ENCODE measurements at places on chromosomes 6 and 20.
A peak's percentile ranks its signal among the peaks of the same experiment; 100 is the strongest.

DNA sequence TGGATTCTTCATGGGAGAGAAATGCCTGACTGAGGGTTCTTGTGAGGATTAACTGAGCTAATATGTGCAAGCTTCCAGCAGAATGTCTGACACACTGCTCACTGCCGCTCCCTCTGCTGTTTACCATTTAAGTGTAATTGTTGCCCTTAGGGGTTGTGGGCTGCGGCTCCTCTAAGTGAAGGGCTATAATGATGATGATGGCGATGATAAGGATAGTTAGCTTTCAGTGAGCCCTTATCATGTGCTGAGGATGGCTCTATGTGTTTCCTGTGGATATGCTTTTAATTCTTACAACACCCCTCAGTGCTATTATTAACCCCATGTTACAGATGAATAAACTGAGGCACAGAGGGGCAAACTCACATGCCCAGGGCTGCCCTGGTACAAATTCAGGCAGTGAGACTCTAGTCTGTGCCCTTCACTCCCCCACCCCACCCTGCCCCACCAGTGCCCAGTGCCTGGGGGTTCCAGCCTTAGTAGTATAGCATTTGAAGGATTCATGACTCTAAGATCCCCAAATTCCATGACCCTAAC lies 33.4 kb downstream of the TGM2 start:
- no peak for DNase-seq

DNA sequence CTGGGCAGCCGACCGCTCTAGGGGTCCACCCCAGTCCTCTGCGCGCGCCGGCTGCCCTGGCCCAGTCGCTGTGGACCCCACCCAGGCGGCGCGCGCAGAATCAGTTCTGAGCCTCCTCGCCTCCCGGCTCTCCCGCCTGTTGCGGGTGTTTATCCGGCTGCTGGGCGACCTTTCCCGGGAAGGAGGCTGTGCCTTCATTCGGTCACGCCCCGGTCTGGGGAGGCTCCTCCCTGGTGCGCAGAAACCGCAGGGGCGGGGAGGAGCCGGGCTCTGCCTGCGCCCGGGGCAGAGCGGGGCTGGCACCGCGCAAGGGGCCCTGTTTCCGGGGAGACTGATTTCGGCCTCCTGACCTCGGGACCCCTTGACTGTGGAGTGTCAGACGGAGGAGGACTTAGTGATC lies 80.8 kb upstream of the EYS start:
- no peak for DNase-seq

DNA sequence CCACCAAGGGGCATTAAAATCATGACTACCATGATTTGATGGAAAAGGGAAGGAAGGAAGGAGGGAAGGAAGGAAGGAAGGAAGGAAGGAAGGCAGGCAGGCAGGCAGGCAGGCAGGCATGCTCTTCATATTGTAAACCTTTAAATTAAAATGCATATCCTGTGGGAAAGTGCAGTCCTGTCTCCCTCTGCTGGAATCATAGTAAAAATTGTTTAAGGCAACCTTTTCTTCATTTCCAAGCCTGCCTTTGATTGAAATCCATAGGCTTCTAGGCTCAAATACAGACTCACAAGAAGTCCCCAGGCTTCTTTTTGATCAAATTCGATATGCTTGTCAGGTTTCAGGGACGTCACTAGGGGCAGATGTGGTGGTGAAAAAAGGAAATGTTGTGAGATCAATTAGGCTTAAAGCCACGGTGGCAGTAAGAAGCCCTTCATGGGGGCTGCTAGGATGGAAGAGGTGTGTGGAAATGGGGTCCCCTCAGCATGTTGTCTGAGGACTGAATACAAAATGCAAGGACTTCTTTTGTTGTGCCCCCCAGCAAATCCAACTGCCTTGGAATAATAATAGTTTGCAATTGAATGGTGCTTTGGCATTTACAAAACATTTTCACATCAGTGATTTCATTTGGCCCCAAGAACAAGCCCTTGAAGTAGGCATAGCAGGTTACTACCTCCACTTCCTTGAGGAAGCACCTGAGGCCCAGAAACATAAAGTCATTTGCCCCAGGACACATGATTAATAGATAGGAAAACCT lies 25.6 kb upstream of the GABRR1 start:
- no peak for DNase-seq

DNA sequence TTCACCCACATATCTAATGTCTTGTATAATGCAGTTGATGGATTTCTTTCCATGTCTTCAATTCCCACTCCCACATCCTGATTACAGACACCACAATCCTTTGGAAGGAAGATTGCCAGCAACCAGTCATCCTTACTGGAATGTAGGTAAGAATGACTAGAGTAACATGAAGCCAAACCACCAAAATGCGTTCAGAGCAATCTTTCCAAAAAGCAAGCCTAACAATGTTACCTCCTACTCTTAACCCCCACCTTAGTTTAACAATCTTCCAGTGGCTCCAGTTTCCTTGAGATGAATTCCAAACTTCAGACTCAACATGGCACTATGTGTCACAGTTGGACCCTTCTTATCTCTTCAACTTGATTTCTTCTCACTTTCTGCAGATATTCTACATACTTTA lies 685.6 kb downstream of the DOK5 start:
- no peak for DNase-seq

GRCh38 chr20:48633620-48634257 lies 194.1 kb downstream of the PREX1 start:
- DNase-seq, result no peak

- no peak for DNase-seq
Observed at GRCh38 chr6:139027620-139028182, 844 bp upstream of the ABRACL start.

DNA sequence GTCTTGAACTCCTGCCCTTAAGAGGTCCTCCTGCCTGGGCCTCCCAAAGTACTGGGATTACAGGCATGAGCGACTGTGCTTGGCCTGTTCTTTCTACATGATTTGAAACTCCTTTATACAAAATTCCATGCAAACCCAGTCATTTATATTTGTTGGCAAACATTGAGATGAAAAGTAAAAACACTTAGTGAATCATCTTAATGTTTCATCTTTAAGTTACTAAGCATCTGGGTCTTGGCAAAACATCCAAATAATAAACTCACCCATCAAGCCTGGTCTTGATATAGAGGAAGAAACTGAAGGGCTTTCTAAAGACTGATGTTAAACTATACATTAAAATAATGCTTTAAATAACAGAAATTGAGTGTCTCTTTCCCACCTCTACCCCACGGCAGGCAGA lies 95.1 kb downstream of the FUT9 start:
- DNase-seq, result no peak

GRCh38 chr6:40349901-40350746 lies 237.0 kb downstream of the LRFN2 start:
- DNase-seq, result no peak

- DNase-seq, result no peak
Observed at GRCh38 chr20:43942201-43942590, 27.5 kb downstream of the TOX2 start.

- DNase-seq, result peak; percentile 82
Observed at GRCh38 chr20:50588034-50588736, 78.0 kb downstream of the PTPN1 start.

DNA sequence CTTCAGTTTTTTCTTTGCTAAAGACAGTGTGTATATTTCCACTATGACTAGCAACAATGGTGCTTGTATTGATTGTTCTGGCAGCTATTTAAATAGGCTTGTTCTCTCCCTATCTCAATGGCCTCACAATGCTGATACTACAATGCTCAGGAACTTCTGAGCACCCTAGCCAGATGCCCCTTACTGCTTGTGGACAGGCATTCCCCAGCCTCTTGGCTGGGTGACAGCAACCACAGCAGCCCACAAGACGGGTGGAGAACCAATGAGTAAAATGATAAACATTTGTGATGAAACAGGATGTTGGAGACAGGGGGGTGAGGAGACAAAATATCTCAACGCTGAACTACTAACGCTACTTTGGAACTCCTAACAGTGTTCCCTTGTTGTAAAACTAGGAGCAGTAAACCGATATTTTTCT lies 42.3 kb downstream of the HIVEP2 start:
- no peak for DNase-seq

GRCh38 chr20:47220161-47220582 lies 136.3 kb downstream of the ZMYND8 start:
- no peak for DNase-seq

GRCh38 chr6:72133324-72133723 lies 247.0 kb downstream of the RIMS1 start:
- DNase-seq, result no peak

GRCh38 chr6:116925088-116925794 lies 48.2 kb downstream of the RFX6 start:
- DNase-seq, result no peak

DNA sequence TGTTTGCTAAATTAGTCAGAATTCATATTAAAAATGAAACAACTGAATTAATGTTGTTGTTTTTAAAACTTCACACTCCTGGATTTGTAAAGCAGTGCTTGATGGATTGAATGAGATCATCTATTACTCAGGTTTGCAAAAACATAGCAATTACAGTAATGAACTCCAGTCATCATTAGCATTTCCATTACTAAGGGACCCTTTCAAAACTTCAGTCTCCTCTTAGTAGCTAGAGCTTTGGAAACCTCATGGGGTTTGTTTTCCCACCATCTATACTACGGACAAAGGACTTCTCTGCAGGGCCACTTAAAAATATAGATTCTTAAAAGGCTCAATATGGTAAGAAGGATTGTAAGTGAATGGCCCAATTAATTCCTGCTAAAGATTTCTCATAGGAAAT lies 209.9 kb upstream of the PRND start:
- no peak for DNase-seq

GRCh38 chr20:39878809-39879208 lies 810.2 kb downstream of the MAFB start:
- DNase-seq, result no peak
